ENCODE measurements at places on chromosomes 6 and 20.

DNA sequence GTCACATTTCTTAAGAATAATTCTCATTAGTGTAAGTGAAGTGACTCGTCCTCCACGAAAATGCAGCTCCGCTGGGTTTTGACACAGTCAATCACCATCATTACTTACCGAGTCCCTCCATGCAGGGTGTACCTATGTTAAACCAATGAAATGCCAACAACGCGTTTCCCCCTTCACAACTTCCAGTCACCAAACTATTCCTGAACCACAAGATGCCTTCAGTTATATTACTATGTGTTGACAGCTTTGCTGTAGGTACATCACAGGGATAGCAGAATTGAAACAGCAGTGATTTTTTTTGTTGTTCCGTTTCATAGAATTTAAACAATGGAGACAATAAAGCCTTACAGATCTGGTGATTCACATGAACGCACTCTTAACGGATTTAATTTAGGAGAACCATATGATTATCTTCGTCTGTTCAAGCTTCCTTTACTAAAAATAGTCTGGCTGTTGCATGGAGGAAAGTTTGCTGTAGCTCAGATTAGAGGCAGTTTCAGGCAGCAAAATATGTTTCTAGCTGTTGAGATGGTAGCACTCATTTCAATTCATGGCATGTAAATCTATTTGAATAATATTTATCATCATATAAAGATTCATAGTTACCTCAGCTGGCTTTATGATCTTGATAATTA lies 652.8 kb downstream of the PRKN start:
- no peak for DNase-seq

DNA sequence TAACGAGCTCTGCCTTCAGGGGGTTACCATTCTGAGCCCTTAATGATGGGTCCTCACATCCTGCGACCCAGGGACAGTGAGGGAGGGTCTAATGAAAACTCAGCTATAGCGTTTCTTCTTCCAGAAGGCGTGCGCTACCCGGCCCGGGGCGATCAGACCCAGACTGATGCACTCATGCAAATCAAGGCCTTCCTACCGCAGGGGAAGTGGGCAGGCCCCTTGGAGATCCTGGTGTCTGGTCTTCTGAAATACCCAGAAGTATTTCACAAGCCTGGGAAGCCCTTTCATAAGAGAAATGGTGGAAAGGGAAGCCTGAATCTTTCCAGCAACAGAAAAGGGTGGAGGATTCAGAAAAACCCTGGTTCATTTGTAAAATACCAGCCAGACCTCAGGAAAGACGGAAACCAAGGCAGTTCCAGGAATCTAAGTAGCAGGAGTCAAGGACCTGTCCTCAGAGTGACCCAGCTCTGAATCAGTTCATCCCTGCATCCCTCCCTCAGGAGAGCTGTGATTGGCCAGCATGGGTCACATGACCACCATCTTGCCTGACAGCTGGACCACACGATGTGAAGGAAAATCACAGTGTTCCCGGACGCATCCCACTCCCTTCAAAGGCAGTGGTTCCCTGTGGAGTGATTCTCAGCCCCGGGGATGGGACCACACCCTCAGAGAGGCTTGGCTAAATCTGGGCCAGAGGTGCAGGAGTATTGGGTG lies 12.7 kb downstream of the BFSP1 start:
- DNase-seq, result no peak

- DNase-seq, result no peak
Observed at GRCh38 chr20:54254596-54254995, 46.7 kb downstream of the PFDN4 start.

GRCh38 chr20:62993856-62994494 lies 12.8 kb downstream of the BHLHE23 start:
- DNase-seq, result no peak

DNA sequence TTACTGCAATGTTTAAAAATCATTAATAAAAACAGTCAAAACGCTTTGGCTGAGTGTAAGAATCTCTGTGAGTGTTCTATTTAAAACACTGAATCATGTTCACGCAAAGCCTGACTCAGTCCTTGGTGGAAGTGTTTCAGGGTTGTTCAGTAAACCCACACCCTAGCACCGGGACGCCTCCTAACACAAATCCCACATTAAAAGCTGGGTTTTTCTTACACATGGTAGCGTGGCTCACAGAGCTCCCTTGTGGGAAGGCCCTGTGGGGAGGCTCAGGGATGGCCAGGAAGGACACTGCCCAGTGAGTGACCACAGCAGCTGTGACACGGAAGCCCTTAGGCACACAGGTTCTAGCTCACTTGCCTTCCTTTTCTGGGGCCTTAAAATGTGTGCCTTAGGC lies 80.2 kb downstream of the GMPR start:
- DNase-seq, result no peak

DNA sequence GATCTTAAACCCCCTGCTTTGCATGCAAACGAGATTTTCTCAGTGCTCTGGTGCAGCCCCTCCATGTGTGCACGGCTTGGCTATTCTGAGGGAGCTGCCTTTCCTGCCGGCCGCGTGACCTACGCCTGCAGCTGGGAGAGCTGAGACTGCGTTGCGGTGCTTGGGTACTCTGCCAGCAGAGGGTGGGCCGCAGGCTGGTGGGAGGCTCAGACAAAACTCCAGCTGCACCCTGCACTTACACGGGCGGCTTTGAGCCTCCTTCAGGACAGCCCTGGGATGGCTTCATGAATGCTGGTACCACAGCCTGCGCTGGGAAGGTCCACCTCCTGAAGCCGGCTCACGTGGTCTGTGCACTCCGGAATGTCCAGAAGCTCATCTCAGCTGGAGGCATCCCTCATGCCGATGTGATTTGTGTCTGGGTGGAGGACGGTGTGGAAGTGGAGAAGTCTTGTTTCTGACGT lies 223.7 kb downstream of the DLL1 start:
- DNase-seq, result no peak

- DNase-seq, result no peak
Observed at GRCh38 chr6:116133453-116133852, 7.5 kb upstream of the COL10A1 start.

DNA sequence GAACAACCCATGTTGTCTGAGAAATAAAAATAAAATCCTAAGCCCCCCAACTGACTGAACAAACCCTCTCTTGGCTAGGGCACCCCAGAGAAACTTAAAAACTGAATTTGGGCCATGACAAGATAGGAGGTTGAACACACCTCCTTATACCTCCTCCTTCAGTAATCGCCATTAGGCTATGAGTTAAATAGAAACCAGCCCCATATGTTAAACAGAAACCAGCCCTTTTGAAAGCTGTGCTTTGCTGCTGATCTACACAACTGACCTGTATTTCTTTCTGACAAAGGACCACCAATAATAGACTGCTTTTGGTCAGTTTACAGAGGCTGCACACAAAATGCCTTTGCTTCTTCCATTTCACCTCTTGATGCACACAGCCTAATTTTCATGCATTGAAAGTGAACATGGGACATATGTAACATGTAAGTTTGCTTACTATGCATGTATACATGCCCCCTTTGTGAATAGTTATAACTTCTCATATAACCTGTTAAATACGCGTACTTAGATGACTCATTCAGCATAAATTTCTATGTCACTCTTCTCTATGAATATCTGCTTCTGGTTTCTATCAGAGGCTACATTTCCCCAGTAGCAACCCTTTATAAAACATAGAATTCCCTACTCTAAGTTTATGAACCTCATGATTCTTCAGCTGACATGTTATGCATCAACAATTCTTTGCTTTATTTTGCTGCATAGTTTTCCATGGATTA lies 462.9 kb downstream of the COL12A1 start:
- no peak for DNase-seq
